ENCODE measurements at places on chromosomes 11 and 22.

DNA sequence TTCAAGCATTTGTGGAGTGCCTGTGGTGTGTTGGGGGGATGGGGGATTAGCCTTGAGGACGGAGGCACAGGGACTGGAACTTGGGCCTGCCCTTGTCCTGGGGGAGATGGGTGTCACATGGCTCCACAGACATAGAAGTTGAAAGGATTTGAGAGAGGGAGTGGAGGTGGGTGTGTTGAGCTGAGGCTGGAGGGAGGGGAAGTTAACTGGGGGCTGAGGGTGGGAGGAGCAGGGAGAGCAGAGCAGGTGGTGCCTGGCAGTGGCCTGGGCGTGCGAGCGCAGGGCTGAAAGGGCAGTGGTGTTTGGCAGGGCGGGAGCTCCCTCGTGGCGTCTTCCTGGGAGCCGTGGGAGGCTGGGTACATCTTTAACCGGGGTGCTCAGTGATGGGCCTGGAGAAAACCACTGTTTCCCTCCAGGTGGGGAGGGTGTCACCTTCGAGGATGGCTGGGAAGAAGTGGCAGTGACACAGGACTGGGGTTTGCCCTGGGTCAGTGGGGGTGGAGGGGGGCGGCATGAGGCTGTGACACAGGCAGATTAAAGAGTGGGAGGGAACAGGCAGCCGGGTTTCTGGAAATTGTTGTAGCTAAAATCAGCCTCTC is 45.5 kb downstream of the AP2A2 start:
- DNase-seq = no peak

DNA sequence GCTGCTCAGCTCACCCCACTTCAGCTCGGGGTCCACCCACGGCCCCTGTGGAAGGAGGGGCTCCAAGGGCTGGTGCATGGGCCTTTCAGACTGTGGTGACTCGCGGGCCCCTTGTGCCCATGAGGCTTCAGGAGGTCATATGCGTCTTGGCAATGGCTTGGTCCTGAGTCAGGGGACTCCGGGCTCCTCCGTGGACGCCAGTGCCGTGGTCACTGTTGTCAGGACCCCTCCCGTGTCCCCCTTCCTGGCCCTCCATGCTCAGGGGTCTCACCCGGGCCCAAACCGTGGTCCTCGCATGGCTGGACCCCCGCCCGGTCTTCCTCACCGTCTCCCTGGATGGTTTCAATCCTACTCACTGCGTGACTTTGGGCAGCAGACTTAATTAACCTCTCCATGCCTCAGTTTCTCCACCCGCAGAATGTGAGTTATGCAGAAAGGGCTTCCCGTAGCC is 436.4 kb downstream of the TBC1D22A start:
- DNase-seq = no peak

- DNase-seq = no peak
These were observed 38.3 kb upstream of the IGSF9B start for GRCh38 chr11:133995066-133995465.

GRCh38 chr11:119310682-119311052 is 6.3 kb downstream of the MCAM start:
- no peak for DNase-seq

DNA sequence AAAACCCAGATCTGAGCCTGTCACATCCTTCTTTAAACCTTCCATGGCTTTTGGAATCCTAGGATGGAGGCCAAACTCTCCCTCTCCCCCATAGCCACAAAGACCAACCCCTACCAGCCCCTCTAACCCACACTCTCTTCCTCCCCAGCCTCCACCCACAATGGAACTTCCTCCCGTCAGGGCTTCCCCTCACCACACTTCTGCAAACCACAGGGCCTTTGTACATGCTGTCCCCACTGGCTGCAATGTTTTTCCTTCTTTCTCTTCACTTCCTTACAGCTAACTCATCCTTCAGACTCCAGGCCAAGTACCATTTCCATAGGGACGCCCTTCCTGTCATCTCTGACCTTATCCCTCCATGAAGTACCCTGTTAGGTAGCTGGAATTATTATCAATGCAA is 393.5 kb downstream of the MN1 start:
- no peak for DNase-seq

- DNase-seq = no peak
These were observed 79.3 kb downstream of the SGSM3 start for GRCh38 chr22:40449676-40450035.

- no peak for DNase-seq
These were observed 4.7 kb downstream of the OSBPL5 start for GRCh38 chr11:3160252-3161031.

- DNase-seq = no peak
These were observed 134.7 kb upstream of the PGR start for GRCh38 chr11:101264306-101264705.

DNA sequence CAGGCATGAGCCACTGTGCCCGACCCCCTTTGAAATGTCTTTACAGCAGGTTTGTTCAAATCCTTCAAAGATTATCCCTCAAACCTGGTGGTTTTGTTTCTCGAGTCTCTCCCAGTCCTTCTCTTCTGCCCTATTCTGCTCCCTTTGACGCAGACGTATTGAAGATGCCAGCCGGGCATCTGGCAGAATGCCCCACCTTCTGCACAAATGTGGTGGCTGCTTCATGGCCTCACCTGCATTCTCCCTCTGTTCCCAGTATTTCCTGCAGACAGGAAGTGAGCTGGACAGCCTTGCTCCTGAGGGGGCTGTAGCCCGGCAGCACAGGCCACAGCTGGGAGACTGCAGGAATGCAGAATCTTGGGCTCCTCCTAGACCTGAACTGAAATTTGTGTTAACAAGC is 4.8 kb upstream of the NAP1L4 start:
- DNase-seq = no peak

- no peak for DNase-seq
These were observed 68.6 kb downstream of the CDKN1C start for GRCh38 chr11:2816941-2817421.

DNA sequence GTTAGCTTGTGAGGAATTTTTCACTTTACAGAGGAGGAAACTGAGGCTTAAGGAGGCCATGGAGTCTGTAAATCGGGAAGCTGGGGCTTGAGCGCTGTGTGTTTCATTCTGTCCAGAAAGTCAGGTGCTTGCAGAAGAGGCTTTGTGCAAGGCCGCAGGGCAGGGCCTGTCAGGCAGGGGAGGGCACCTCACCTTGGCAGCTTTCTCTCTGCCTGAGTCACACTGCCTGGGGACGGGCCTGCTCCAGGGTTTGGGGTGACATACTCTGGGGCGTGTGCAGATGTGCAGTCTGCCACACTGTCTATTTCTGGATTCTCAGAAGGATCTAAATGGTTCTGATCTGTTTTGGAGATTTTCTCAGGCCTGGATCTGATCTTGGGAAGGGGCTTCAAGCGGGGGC is 8.4 kb downstream of the INCENP start:
- no peak for DNase-seq

- DNase-seq = no peak
These were observed 19.6 kb downstream of the CD5 start for GRCh38 chr11:61121917-61122316.

GRCh38 chr11:14112721-14113120 is 150.2 kb downstream of the SPON1 start:
- DNase-seq = no peak

DNA sequence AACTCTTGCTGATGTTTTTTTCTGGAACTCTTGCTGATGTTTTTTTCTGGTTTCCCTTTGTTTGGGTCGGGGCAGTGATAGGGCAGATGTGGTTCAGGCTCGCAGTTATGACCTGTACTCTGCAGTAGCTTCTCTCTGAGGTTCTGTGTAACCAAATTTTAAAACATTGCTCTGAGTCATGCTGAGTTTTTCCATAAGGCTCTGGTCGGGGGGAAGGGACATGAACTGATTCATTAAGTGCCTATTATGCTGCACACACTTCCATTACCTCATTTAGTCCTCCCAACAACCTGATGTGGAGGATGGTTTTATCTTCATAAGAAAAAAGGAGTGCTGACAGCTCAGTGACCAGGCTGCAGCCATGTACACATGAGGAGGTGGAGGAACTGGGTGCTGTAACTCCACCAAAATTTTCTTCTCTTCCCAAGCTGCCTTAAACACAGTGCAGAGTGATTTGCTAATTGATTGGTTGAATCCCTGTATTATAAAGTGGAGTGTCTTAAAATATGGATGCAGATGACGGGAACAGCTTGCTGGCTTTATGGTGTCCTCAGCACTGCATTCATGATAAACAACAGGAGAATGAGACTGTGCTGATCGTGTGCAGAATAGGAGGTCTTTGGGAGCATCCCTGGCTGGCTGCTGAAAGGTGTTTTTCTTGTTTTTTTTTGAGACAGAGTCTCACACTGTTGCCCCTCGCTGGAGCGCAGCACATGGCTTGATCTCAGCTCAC is 19.1 kb downstream of the TNRC6B start:
- DNase-seq = no peak

DNA sequence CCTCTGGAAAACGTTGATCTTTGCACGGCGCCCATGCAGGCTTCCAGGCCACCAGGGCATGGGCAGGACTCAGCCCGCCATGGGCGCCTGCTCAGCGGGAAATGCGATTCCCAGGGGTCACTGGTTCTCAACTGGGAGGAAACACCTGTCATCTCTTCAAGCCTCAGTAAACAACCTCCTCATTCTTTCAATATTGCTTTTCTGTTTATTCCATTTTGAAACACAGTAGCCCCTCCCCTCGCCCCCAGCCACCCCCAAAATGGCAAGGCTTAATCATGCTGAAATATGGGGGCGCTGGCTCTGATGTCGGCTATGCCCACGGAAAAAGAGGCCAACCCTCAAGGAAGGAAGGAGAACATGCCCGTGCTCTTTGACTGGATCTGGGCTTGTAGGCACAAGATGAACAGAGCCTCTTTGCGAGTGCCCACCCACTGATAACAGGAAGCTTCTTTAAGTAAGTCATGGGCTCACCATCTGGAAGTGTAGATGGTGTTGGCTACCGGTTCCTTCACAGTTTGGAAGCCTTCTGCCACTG is 594 bp upstream of the POU2AF1 start:
- no peak for DNase-seq

DNA sequence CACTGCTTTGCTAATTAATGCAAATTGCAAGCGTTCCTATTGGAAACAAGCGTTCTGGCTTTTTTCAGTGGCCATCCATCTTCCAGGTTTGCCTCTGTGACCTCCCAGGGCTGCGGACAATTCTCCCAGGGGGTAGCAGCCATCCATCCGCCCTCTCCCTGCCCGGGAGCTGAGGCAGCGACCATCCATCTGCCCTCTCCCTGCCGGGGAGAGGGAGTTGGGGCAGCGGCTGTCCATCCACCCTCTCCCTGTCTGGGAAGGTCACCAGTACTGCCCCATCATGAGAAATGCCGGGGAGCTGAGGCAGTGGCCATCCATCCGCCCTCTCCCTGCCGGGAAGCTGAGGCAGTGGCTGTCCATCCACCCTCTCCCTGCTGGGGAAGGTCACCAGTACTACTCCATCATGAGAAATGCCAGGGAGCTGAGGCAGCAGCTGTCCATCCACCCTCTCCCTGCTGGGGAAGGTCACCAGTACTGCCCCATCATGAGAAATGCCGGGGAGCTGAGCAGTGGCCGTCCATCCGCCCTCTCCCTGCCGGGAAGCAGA is 394.7 kb downstream of the BRD1 start:
- DNase-seq = no peak

- no peak for DNase-seq
These were observed 95.1 kb downstream of the CCDC81 start for GRCh38 chr11:86469491-86470388.

- DNase-seq = no peak
These were observed 56.7 kb downstream of the PPP6R2 start for GRCh38 chr22:50399751-50400331.

DNA sequence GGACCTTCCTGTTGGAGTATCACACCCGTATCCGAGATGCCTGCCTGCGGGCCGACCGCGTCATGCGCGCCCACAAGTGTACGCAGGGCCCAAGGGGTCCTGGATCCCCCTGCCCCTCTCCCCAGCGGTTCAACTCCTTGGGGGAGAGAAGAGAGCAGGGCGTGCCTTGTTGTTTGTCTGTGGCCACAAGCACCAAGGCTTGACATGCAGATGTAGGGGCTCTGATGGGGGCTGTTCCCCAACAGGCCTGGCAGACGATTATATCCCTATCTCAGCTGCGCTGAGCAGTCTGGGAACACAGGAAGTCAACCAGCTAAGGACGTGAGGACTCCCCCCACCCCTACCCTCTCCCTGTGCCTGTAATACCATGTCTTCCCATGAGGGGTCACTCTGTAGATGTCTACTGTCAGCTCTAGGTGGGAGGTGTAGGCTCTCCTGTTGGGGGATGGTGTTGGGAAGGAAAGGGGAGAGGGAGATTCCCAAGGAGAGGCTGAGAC is 6.8 kb downstream of the CFL1 start:
- no peak for DNase-seq

DNA sequence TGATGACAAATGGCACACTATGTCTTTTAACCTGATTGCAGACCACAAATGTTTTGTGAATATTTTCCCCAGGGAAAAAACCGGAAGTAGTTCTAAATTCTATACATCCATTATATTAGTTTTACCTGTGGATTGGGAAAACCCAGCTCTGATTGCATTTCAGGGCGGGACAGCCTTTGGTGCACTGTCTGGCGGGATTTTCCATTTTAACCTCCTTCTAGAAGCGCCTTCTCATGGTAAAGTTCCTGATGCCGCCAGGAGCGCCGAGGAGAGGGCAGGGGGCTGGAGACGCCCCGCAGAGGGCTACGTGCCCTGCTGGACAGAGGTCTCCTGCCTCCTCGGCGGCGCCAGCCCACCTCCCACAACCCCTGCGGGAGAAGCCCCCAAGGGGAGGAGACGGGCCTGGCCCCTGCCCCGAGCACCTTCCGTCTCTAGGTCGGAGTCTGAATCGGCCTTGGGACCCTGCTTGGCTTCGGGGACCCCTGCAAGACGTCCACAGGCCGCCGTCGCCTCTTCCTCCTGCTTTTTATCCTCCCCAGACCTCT is 1.2 kb upstream of the P2RX6 start:
- no peak for DNase-seq

GRCh38 chr11:46528445-46529094 is 65.3 kb downstream of the AMBRA1 start:
- DNase-seq = no peak

GRCh38 chr22:39634530-39635405 is 64.2 kb downstream of the CACNA1I start:
- DNase-seq = no peak

DNA sequence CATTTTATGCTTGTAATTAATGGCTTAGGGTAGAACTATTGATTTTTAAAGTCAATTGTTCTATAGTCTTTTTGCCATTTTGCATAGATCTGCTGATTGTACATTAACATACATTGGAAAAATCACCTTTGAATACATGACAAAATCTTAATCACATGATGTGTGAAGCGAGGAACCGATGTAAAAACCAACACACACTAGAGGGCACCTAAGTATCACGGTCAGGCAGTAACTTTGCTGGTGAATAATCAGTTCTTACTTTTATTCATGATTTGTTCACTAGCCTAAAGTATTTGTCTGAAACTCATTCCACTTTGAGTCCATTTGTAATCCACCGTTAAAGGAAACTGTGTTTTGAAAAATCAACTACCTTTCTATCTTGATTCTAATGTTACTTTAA is 28.2 kb downstream of the JHY start:
- DNase-seq = no peak
